ENCODE measurements at places on chromosomes 7 and 10. TPM values are rescaled to one million over a fixed set of nuclear protein-coding genes. Genes with fewer than 3 reads are reported as not detected.

DNA sequence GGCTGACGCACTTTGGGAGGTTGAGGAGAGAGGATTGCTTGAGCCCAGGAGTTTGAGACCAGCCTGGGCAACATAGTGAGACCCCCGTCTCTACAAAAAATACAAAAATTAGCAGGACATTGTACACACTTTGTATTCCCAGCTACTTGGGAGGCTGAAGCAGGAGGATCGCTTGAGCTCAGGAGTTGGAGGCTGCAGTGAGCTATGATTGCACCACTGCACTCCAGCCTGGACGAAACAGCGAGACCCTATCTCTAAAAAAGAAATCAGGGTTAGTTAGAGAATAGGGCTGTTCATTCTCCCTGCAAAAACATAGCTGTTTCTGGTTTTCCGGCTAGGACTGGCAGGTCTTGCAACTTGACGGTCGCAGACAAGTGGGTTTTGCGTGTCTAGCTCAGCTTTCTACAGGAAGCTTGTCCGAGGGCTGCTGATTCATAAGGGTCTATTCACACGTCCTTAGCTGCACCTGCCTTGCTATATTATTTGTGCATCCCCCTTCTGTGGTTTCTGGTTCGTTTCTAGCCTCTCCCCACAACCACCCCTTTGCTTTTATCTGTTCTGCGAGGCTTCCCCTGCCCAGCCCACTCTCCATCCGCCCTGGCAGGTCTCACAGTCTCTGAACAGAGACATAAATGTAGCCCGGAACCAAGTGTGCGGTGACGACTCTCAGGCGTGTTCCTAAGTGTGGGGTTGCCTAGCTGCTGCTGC is 10.7 kb downstream of the AMZ1 start:
- peaks cover 3% of the 10 kb centered on the region for H3K27me3 ChIP-seq
- H3K36me3 ChIP-seq, result no peaks in the 10 kb centered on the region
- H3K4me1 ChIP-seq, result peaks cover 3% of the 10 kb centered on the region
- H3K4me3 ChIP-seq, result no peak overlapping the region
- H3K27ac ChIP-seq, result no peak overlapping the region

GRCh38 chr10:74640134-74640921 is 186.1 kb upstream of the KAT6B start:
- peak; percentile 39 for DNase-seq
- H3K27me3 ChIP-seq, result no peaks in the 10 kb centered on the region
- H3K36me3 ChIP-seq, result no peaks in the 10 kb centered on the region
- peaks cover 4% of the 10 kb centered on the region for H3K4me1 ChIP-seq
- no peak overlapping the region for H3K27ac ChIP-seq

DNA sequence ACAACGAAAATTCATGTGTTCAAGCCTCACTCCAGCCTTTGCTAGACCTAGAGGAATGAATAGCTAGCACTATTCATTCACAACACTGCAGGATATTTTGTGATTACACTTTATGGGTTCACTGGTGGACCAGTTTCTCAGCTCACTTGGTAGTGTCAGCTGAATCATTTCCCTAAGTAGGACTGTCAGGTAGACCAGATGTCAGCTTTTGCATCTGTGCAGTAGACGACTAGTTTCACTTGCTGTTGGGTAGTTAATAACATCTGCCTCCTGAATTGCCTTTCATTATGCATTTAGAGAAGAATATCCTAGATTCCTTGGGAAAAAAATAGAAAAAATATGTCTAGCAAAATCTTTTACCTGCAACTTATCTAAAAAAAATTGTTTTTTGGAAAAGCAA is 296.4 kb downstream of the ADARB2 start:
- no peak overlapping the region for H3K4me3 ChIP-seq
- no peaks in the 10 kb centered on the region for H3K27me3 ChIP-seq
- no peak for DNase-seq
- peaks cover 2% of the 10 kb centered on the region for H3K4me1 ChIP-seq
- H3K27ac ChIP-seq, result no peak overlapping the region

TRIM74 gene
- not detected for total RNA-seq

MYL7 gene
- total RNA-seq, result not detected
